ENCODE measurements at places on chromosomes 5 and 9.

DNA sequence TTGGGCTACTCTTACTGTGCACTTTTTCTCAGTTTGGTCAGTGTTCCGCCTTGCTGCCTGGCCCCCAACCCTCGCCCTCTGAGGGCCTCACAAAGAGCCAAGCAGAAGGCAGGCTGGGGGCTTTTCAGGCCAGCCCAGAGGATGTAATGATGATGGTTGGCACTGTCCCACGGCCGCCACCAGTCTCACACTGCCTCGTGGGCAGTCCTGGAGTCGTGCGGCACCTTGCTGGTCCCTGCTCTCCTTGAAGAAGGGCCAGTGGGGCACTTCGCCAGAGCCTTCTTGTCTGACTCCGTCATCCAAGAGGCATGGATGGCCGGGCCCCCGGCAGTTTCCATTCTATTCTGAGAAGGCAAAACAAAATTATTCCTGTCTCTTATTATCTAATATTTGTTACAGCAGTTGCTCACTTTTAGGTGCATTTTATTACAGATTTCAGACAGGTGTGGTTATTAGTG lies 21.0 kb downstream of the TENT4A start:
- DNase-seq, result no peak

GRCh38 chr9:89706731-89707191 lies 101.9 kb downstream of the GADD45G start:
- DNase-seq, result no peak

DNA sequence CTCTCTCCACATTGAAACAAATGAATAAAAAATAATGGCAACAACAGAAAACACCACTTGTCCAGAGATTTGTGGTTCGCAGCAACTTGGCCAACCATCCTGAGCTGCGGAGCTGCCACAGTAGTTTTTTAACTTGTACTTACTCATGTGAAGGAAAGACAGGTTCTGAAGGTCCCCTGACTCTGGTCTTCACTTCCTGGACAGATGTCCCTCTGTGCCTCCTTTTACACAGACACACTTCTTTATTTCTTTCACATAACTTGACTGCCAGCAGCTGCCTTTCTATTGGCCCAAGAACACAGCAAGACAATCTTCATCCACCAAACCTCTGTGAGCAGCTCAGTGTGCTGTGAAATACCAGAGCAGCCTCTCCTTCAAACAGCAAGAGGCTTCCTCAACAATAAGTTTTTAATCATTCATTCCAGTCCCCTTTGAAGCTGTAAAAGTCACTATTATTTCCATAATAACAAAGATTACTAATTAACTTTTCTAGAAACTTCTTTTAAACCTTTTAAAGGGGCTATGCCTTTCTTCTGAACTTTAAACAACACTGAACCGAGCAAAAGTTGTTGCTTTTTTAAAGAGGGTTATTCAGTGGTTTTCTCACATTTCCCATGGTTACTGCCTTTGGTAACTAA lies 198.7 kb downstream of the NR2F1-AS1 start:
- DNase-seq, result no peak

DNA sequence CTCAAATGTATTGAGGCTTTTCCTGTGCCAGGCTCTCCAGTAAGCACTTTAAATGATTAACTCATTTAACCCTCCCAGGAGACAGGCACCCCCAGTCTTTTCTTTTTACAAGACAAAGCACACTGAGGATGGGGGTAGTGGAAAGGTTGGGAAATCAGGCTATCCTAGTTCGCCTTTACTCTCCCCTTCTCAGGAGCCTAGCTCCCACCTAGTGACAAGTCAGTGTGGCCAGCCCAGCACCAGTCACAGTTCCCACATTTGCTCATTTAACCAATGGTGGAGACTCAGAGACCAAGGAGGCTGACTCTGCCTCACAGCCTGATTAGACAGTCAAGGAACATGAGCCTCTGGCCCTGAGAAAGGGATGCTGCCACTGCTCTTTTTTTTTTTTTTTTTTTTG lies 3.5 kb downstream of the ALDH7A1 start:
- no peak for DNase-seq

- DNase-seq, result no peak
These were observed 7.0 kb upstream of the CD74 start for GRCh38 chr5:150419630-150420270.

DNA sequence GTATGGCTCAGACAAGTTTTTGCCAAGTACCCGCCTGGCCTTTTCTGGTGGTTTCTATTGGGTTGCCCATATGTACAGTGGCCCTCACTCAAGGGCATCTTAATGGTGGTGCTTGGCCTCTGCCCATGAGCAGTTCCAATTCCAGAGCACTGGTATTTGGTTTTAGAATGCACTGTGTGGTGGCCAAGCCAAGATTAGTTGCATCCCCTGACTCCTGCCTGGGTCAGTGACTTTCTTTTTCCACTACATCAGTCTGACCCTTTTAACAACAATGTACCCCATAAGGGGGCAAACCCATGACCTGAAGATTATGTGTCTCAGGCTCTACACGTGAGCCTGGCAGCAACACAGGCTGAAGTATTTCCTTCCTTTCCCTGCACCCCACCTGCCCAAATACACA lies 34.2 kb downstream of the NPR3 start:
- DNase-seq, result no peak

DNA sequence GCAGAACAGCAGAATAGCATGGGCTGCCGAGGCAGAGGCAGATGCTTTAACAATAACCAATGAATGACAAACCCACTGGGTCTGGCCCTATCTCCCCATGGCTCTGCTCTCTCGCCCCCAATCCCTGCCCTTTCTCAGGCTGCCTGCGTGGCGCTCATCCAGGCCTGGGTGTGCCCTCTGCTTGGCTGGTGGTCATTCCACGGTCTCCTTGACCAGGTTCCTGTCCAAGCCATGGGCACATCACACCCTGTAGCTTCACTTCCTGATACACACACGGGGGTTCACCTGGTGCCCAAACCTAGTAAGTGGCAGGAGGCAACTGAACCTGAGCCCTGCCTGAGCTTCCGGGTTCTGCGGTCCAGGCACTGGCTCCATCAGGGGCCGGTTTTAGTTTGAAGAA lies 87.6 kb downstream of the DAP start:
- DNase-seq, result no peak

DNA sequence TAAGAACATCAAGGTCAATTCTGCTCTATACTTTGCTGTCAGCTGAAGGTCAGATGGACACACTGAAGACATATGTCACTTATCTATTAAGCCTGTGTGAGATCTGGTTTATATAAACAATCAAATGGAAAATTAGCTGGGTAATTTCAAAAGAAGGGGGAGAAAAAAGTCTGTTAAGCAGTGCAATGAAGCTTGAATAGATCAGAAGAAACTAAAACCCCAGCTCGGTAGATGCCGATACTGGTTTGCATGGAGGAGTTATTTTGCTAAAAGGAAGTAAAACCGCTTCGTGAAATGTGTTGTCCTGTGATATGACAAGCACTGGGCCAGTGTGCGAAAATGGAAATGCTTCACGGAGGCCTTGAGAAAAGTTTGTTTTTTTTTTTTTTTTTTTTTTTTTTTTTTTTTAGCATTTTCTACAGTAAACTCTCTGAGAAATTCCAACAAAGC lies 148.8 kb downstream of the MEF2C start:
- DNase-seq, result no peak

- no peak for DNase-seq
These were observed 8.4 kb downstream of the IRX2 start for GRCh38 chr5:2742921-2743679.

DNA sequence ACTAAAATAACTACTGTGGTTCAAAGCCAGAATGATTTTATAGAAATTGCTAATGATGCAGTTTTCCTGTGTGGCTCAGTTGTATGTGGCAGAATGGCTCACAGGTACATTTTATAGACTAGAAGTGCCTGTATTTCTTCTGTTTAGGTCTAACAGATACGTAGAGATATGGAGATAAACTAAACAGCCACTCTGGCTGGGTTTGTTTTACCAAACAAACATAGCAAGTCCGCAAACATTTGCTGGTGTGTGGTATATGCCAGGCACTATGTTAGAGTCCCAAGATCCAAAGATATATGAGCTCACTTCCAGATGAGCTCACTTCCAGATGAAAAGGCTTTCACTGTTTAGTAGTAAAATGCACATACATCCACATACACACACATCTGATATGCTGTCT lies 24.4 kb downstream of the ADRB2 start:
- no peak for DNase-seq

DNA sequence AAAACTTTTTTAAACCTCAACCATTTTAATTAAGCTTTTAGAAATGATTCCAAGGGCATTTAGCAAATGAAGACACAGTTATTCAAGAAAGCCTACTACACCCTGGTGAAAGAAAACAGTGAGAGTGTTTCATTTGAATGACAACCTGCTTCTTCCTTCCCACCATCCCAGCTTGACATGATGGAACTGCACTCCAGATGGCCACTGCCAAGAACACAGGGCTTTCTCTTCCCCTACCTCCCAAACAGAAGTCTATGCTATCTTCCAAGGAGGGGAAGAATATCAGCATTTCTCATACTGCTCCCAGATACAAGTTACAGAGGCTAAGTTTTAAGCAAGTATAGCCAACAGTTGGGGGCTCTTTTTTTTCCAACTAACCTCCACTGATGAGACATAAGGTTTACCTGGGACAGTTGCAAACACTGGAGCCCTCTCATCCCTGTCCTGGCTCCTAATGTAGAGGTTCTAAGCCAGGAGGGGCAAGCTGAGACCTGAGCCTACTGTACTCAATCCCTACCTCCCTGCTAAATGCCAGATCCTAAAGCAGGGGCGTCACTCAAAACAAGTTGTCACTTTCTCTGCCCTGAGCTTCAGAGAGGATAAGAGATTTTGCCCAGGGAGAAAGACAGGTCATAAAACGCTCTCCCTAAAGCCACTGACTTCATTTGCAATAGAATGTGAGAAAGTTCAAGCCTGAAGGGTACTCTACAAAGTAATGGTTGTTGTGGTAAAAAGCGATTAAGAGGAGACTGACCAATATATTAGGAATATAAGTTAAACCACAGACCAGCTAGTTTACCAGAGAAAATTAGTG lies 88.5 kb upstream of the SLC27A6 start:
- DNase-seq, result no peak

GRCh38 chr9:134303601-134304000 lies 22.7 kb upstream of the RXRA start:
- DNase-seq, result no peak

DNA sequence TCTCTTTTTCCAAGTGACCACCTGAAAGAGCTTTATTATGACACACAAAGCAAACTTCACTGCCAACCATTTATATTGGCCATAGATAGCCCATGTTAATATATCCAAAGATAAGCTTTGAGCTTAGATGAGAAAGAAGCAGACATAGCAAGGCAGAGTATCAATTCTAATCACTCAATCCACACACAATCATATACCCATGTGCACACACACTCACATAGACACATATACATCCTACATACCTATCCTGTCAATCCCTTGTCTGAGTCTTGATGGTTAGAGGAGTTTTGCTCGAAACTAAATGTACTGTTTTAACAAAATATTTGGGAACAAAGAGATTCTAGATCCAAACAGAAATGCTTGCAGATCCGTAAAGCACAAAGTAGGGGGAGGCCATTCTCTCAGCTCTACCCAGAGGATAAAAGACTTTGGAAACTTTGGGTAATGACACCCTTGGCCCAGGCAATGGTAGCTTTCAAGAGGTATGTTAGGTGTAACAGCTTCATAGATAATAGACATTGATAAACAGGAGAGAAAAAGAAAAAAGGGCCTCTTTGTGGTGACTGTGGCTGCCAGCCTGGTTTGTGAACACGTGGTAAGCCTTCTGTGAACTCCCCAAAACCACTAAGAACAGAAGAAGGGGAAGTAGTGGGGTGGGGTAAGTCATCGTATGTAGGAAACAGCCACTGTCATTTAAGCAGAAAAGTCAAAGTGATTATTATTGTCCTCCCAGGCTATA lies 121.6 kb downstream of the TLR4 start:
- DNase-seq, result peak; percentile 32

DNA sequence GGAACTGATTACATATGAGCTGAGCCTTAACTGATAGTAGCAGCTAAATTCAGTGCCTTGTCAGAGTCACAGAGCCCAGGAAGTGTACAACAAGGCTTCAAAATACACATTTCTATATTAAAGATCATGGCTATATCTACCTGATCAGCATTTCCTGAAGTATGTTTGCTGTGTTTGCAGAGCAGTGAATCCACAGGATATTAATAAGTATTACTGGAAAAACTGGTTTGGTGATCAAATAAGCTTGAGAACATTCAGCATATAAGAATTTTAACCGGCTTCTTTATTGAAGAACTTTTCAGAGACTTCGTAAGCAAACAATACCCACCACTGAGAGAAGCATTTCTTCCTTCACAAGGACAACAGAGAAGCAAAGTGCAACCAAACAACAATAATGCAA lies 227.0 kb downstream of the ELAVL2 start:
- DNase-seq, result no peak

GRCh38 chr9:106922026-106922425 lies 59.1 kb downstream of the ZNF462 start:
- no peak for DNase-seq

DNA sequence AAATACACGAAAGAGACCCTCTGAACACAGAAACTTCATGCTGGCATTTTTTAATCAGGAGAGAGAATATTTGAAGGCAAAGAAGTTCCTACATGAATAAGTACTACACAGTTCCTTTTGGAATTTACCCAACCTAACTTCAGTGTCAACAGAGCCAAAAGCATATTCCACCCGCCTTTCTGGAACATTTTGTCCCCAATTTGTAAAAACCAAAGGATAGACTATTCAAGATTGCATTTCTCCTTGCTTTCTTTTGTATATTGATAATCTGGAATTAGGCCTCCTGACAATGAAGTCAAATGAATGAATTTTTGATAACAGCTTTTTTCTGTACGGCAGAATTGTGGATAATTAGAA lies 39.4 kb upstream of the TRAF1 start:
- DNase-seq, result no peak

GRCh38 chr9:109455391-109455790 lies 42.7 kb downstream of the PTPN3 start:
- DNase-seq, result no peak

DNA sequence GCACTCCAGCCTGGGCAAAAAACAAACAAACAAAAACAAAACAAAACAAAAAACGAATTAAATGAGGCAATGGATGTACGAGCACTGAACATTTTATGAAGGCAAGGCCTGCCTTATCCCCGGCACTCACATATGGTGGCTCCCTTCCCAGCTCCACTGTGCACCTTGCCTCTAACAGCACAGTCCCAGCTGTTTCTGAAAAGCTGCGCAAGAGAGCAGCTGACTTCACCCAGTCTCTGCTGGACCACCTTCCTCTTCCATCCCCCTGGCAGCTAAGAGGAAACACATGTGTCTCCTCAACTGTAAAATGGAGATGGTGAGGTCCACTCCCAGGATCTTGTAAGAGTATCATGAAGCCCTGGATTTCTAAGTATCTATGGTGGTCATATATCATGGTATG lies 100.7 kb downstream of the KLF4 start:
- no peak for DNase-seq

- no peak for DNase-seq
These were observed 699.0 kb upstream of the ARRDC3 start for GRCh38 chr5:92081958-92082712.

DNA sequence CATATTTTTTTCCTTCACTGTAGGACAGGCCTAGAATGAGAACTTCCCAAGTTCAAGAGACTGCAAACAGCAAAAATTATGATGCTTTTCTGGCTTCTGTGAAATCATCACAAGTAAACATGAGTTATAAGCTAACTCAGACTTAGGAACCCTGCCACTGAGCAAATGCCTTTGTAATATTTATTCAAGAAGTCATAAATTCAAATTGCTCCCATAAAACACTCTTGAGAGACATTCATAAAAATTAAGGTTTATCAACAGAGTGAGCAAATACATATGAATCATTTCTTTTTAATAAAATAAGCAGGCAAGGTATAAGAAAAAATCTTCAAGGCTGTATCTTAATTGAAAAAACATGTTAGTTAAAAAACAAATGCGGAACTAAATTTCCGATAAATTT lies 124.2 kb downstream of the GNA14 start:
- no peak for DNase-seq

GRCh38 chr5:36049949-36050348 lies 16.7 kb downstream of the UGT3A2 start:
- DNase-seq, result no peak

Data from activated naive CD4-positive, alpha-beta T cell treated with Interleukin-2 at 50 U/mL for 16 hours (primary cell).